ENCODE measurements at places on chromosomes 7 and 10.

GRCh38 chr10:121131426-121132265 lies 280.5 kb downstream of the WDR11 start:
- no peak for DNase-seq

GRCh38 chr10:131936294-131936693 lies 35.5 kb downstream of the PPP2R2D start:
- no peak for DNase-seq

DNA sequence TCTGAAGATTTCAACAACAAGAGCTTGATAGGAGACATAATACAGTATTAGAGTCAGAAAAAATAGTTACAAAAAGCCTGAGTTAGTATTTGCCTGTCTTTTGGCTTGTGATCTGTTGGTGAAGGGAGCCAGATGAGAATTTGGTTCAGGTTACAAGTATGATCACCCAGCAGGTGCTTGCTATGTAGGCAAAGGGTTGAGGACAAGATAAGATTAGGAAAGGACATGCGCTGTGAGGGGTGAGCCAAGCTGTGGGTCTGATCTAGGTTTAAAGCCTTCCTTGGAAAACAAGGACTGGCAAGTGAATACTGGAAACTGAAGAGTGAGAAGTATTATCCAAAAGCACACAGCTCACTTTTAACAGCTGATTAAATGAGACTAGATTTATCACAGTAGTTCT lies 28.7 kb upstream of the CD36 start:
- no peak for DNase-seq

DNA sequence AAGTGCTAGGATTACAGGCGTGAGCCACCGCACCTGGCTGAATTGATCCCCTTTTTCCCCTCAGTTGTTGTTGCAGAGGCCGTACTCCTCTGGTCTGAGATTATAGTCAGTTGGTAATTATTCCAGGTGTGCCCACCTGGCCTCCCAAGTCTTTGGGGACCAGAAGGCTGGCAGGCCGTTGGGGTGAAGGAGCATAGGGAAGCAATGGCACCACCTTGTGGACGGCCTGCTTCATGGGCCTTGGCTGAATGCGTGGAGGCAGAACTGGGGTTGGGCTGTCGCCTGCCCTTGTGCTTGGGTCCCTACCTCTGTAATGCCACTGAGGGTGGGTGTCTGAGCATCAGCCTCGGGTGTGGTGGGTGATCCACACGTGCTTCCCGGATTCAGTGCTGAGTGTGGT lies 125.7 kb downstream of the RGS10 start:
- DNase-seq: peak; percentile 62

- no peak for DNase-seq
These were observed 24.9 kb downstream of the CALML3 start for GRCh38 chr10:5549462-5550249.

GRCh38 chr7:2494191-2495130 lies 18.3 kb upstream of the GRIFIN start:
- no peak for DNase-seq

DNA sequence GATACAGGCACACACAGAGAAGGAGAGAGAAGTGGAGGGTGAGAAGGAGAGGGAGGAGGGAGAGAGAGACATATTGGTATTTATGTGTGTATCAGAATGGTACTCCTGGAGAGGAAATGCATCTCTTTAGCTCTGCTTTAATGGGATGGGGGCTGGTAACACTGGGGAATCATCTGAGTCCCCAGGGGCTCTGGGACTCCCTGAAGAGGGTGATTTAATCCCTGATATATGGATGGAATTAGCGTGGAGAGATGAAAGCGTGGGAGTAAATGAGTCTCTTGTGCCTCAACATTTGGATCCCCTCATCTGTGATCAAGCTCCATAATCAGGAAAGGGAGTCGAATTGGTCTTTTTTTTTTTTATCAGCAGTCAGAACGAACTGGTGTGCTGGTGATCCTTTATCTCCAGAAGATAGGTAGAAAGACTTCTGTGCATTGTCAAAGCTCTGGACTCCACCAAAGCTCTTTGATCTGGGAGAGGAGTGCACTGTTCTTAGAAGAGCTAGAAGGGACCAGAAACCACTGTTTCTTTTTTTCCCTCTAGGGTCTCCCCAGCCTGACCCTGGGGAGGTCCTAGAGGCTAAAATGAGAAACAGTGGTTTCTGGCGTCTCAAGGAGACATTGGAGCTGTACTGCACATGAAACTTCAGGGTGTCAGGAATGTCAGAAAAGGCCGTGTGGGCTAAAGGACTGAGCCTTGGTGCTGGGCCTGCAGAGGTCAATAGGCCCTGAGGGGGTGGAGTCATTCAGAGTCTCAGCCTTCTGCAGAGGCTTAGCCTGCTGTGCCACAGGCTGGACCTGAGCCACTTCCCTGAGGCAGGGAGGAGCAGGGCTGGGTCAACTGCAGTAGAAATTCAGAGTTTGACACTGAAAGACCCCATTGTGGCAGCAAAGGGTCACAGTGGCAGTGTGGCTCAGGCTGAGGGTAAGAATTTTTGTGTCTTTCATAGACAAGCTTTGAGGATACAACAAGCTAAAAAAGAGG lies 234.4 kb upstream of the SLC26A5 start:
- no peak for DNase-seq

DNA sequence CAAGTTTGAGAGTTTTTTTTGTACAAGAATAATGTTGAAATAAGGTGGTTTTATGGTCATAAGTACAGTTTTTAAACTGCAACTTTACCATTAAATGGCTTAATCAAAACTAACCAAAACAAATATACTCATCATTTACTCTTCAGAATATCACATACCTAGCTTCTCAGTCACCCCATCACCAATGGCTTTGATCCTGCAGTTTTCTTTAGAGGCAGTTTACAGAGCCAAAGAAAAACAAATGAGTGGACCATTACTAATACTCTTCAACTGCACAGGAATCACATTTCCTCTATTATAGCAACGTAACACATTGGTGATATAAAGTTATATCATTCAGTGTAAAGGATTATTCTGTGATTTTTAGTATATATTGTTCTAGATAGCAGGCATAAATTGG lies 576.1 kb upstream of the LRRTM3 start:
- DNase-seq: no peak

GRCh38 chr7:149783386-149784250 lies 10.2 kb upstream of the ZNF467 start:
- no peak for DNase-seq

GRCh38 chr7:96266580-96266979 lies 55.3 kb downstream of the SLC25A13 start:
- no peak for DNase-seq

DNA sequence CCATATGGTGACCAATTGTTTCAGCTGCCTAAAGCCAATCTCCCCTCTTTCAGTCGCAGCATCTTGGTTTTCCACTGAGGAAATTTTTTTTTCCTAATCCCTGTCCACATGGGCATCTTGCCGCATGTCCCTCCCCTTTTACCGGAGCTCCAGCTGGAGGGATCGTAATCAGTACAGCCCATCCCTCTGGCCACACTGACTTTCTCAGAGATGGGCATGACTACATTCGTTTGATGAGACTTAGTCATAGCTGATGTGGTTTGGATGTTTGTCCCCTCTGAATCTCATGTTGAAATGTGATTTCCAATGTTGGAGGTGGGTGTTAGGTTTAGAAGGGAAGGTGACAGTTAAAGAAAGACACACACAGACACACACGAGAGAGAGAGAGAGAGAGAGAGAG lies 186.8 kb upstream of the CXCL12 start:
- no peak for DNase-seq

DNA sequence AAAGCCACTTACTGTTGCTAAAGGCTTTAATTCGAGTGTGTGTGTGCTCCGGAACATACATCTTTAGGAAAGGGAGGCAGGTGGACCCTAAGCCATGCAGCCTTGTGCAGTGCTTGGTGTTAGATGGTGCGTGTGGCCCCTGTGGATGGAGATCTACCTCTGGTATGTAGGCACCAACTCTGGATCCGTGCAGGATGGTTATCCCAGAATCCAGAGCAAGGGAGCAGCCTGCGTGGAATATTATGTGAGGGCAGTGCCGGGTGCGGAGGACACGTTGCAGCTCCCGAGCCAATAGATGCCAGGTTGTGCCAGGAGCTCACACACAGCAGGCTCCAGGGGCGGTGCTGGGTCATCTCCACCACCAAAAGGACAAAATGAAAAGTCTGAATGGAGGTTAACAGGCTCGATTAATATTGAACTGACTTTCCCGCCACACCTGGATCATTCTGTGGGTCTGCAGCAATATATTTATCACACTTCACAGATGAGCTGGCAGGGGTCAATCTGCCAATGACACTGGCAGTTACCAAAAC lies 143.0 kb upstream of the NPS start:
- no peak for DNase-seq

DNA sequence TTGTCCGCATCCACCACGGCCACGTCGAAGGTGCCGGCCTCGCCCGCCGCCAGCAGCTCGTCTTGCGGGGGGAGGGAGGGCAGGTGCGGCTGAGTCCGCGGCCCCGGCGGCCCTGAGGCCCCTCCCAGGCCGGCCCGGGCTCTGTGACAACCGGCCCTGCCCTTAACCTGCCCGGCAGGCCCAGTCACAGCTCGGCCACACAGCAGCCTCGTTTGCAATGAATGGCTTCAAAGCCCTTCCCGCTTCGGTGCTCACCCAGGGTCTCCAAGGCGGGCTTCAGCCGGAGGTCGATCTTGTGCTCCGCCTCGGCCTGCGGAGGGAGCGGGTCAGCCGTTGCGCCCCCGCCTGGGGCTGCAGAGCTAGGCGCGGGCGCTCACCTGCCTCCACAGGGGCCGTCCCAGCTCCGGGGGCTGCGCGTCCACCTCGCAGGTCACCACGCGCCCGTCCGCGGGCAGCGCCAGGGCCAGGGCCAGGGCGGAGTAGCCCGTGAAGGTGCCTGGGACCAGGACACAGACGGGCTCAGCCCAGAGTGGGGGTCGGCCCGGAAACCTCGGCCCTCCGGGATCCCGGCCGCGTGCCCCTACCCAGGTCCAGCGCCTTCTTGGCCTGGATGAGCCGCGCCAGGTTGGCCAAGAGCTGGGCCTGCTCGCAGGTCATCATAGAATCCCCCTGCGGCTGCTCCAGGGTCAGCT lies 928 bp downstream of the COMTD1 start:
- no peak for DNase-seq

DNA sequence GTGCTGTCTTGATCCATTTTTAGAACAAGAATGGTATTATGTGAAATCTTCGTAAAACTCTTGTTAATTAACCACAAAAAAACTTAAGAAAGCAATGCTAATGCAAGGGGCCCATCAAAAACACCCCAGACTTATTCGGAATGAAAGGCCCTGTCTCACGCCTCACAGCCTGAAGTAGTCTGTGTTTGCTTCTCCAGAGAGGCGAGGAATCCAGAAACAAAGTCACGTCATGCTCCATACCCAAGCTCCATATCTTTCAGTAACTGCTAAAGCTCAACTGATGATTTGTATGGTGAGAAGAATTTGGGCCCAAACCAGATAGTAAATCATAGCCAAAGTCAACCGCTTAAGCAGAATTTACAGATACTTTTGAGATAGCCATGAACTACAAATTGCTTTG lies 155.4 kb downstream of the ATE1 start:
- DNase-seq: no peak

DNA sequence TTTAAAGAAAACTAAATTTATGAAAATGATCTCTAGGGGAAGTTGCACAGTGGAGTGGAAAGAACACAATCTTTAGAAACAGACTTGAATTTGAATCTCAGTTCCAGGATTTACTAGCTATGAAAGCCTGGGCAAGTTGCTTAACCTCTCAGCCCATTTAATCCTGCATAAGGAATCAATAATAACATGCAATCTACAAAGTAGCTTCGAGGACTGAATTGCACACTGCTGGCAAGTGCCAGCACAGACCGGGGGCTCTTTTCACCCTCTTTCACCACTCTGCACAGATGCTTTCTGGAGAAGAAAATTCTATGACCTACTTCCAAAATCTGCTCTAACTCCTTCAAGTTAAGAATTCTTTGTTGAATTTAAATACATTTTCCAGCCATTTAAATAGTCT lies 63.4 kb upstream of the ANK3 start:
- DNase-seq: no peak

GRCh38 chr10:27658788-27659187 lies 86.8 kb downstream of the MKX start:
- no peak for DNase-seq

DNA sequence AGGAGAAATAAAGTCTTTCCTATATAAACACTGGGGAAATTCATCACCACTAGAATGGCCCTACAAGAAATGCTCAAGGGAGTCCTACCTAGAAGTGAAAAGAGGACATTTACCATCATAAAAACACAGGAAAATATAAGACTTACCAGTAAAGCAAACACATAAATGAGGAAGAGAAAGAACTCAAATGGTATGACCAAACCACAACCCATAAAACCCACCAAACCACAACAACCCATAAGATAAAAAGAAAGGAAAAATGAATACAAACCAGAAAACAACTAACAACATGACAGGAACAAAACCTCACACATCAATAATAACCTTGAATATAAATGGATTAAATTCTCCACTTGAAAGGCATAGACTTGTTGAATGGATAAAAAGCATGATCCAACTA lies 71.9 kb upstream of the DIP2C start:
- no peak for DNase-seq

DNA sequence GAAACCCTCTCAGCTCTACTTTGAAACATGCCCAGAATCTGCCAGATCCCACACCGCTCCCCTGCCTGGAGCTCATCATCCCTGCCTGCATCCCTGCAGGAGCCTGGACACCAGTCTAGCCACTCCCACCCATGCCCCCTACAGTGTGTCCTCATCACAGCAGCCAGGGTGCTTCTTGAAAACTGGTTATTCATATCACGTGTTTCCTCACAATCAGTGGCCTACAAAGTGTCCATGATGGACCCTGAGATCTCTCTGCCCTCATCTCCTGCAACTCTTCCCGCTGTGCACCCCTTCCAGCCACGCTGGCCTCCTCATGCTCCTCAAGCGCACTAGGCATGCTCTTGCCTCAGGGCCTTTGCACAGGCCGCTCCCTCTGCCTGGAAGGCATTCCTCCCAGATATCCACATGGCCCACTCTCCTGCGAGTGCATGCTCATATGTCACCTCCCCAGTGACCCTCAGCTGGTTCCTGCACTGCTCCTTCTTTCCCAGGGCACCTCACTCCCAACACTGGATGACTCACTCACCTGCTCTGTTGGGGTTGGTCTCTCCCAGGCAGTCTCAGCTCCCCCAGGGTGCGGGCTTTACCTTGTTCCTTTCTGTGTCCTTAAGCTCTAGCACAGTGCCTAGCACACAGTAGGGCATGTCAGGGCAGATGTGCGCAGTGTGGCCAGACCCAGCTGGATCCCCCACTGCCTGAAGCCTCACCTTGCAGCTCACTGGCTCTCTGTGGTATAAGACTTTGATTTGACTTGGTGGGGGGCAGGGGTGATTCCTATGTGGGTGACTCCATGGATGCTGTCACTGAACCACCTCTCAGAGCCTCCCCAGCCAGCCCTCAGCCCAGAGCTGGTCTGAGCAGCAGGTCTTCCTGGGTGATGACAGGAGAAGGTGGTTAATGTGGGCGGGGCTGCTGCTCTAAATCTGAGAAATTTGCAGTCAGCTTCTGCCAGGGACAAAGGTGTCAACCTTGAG lies 37.3 kb downstream of the CDH23 start:
- no peak for DNase-seq

GRCh38 chr10:42932735-42933447 lies 144.0 kb upstream of the RET start:
- DNase-seq: no peak

- DNase-seq: no peak
These were observed 2.1 kb downstream of the CASD1 start for GRCh38 chr7:94511718-94512117.

Data from stimulated activated CD4-positive, alpha-beta T cell treated with anti-CD3 and anti-CD28 coated beads, Interleukin-15, amount 100 ng/mL, for 1 hour (primary cell).